Activated CD4-positive, alpha-beta T cell treated with anti-CD3 and anti-CD28 coated beads, Interleukin-2, Interleukin-6, amounts not matched to agents 100 ng/mL and 50 ng/mL, durations not matched to agents 16 hours and 8 hours (primary cell): ENCODE measurements at places on chromosomes 2 and 18.

- no peak for DNase-seq
These were observed 116.4 kb downstream of the MAP3K20 start for GRCh38 chr2:173192071-173192470.

- no peak for DNase-seq
These were observed 68.8 kb downstream of the SH3RF3 start for GRCh38 chr2:109197491-109198418.

DNA sequence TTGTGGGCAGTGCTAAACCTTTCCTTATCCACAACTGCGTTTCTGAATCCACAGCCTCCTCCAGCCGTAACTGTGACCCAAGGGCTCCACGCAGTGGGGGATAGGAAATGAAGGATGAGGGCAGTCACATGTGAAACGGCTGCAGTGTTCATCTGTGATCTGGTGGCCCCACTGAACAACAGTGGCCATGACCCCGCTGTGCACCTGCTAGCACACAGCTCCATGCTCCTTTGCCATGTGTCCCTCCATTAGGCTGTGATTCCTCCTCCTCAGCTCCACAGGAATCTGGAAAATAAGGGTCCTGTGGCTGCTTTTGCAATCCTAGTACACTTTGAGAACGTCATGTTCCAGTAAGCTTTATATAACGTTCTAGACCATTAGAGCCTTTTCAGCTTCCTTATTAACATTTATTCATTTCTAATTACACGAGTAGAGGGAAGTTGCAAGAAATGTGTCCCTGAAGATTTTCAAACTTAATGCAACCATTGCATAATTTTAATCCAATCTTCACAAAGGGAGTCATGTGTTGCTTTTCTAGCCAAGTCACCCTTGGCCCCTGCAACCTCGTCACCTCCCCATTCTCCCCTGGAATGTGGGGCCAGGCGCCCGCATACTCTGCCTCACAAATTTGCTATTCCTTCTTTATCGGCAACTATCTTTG, 7.1 kb upstream of the NAPG start:
- DNase-seq, result no peak

- no peak for DNase-seq
These were observed 1.9 kb upstream of the GALNT14 start for GRCh38 chr2:31140151-31140550.

GRCh38 chr2:191678437-191679100, 633 bp downstream of the NABP1 start:
- peak; percentile 80 for DNase-seq

GRCh38 chr2:132449868-132450267, 33.3 kb downstream of the GPR39 start:
- DNase-seq, result no peak

GRCh38 chr2:69300650-69301049, 86.4 kb downstream of the GFPT1 start:
- DNase-seq, result no peak

GRCh38 chr18:34873986-34874580, 164.0 kb downstream of the DTNA start:
- no peak for DNase-seq

GRCh38 chr2:216569765-216570164, 63.5 kb upstream of the IGFBP2 start:
- no peak for DNase-seq

DNA sequence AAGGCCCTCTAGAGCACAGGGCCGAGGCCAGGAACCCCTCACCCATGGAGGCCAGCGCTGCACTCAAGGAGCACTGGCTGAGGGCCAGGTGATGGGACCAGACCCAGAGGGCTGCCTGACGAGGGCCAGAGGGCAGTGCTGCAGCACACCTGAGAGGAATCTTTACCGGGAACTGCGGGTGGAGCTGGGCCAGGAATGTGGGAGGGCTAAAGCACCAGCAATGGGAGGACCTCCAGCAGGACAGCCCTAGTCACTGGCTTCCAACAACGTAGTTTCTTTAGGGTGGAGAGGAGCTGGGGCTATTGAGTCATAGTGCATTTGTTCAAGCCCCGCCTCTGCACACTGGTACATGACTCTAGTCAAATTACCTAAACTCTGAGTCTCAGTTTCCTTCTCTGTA, 143.4 kb downstream of the TMEM17 start:
- no peak for DNase-seq

GRCh38 chr2:161232571-161232970, 72.3 kb downstream of the TANK start:
- DNase-seq, result no peak

DNA sequence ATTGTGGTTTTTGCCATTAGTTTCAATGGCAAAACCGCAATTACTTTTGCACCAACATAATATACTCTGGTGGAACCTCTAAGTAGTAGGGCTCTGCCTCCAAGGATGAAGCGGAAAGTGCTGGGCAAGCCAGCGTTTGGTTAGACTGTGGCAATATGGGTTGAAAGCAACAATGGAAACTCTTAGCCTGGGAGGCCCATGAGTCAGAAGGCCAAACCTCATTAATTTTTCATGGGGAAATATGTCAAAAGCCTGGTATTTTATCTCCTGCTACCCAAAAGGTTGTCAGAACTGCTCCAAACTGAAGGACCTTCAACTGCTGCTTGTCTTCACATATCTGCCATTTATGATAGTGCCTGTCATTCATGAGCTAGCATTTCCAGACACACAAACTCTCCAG, 179.1 kb upstream of the CYP26B1 start:
- DNase-seq, result no peak
